ENCODE measurements at places on chromosomes 3 and 15. TPM values are rescaled to one million over a fixed set of nuclear protein-coding genes. Genes with fewer than 3 reads are reported as not detected.

SLC49A4 gene
- total RNA-seq: 18.2 TPM

PLIN1 gene
- 0.07 TPM for total RNA-seq

ALG1L2 gene
- not detected for total RNA-seq

CLDN18 gene
- total RNA-seq: not detected

SLCO3A1 gene
- total RNA-seq: not detected

SOX14 gene
- total RNA-seq: not detected

NR2F2 gene
- 3.6 TPM for total RNA-seq

SCG3 gene
- total RNA-seq: not detected

PLAAT1 gene
- not detected for total RNA-seq

PSTPIP1 gene
- total RNA-seq: not detected

VIPR1 gene
- not detected for total RNA-seq

SLC15A2 gene
- total RNA-seq: 0.07 TPM

SUMF1 gene
- 31.9 TPM for total RNA-seq

MYH15 gene
- total RNA-seq: under 0.01 TPM
